Femur (tissue), 1 donor: ENCODE measurements at places on chromosomes 16 and 17.

DNA sequence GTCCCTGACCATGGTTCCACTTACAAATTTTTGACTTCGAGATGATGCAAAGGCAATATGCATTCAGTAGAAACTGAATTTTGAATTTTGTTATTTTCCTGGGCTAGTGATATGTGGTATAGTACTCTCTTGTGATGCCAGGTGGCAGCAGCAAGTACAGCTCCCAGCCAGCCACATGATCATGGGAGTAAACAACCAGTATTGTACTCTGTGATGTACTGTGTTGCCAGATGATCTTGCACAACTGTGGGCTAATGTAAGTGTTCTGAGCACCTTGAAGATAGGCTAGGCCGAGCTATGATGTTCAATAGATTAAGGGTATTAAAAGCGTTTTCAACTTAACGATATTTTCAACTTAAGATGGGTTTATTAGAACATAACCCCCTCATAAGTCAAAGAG is 250.8 kb downstream of the STX8 start:
- no peak for DNase-seq

DNA sequence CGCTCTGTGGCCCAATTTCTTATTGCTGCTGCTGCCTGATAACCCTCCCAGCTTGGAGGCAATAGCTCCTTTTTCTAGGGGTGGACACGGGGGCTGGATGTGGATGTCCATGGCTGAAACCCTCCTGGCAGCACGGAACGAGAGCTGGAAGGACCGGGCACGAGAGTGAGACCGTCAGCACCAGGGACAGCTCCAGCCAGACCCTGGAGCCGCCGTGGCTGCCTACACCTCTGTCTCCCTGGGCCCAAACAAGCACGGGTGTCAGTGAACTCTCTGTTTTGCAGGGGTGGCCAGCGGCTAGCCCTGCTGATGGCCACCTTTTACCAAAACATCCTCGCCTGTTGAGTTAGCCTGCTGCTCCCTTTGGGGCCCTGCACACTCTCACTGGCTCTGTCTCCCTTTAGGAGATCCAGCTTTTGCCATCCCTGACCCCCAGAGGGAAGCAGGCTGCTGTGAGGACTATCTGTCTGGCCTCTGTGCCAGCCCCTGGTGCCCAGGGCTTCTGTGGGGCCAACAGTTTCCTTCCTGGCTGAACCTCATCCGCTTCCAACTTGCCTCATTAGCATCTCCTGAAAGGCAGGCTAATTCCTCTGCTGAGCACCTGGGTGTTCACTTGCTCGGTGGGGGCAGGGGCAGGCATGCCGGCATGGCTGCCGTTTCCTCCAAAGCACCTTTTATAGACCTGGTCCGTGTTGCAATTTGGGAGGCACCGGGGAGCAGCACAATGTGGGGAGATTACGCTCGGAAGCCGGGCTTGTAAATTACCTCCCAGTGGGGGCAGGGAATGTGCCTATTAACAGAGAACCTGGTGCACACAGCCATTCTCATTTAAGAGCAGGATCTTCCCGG is 118.1 kb downstream of the ENGASE start:
- DNase-seq, result peak; percentile 67

DNA sequence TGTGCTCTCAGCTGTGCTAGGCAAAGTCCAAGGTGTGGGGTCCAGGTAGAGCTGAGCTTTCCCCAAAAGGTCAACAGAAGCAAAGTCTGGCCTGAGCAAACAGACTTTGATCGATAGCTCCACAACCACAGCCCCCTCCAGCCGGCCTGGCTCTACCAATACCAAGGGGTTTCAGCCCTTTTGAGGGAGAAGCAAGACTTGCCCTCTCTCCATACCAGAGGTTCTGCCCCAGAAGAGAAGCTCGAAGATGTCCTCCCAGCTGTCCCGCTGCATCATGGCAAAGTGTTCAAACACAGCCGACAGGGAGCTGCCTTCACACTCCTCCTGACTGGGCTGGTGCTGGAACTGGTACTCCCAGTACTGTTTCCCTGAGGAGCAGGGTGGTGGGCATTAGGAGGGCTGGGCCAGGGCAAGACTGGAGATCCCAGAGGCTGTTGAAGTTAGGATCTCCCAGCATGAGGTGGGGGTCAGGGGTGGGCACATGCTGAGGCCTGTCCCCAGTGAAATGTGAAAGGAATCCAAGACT is 1.7 kb downstream of the VTN start:
- no peak for DNase-seq

DNA sequence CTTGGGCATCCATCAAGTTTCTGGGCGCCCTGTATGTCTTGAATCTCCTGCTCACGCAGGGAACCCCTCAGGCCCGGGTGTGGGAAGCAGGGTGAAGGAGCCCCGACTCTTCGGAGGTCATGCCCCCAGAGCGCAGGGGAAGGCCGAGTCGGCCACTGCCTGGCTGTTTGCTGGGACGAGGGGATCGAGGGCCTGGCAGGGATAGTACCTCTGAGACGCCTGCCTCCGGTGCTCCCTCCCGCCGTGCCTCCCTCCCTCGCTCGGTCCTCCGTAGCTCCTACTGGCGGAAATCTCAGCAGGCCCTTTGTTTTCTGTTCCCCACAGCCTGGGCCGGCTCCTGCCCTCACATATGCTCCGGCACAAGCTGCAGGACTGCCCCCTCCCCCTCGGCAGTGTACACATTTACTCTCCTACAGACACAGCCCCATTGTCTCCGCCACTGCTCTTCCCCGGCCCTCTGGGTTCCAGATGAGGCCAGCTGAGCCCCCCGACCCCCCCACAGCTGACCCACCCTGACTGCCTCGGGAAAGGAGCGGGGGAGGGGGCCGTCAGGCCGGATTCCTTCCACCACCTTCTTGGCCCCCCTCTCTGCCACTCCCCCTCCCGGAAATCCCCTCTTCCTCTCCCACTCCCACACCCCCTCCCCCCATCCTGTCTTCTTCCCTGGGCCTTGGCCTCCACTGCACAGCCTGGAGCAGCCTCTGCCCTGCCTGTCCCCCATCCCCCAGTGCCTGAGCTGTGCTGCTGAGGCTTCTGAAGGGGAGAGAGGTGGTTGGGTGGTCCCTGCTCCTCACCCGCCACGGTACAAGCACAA is 1.4 kb downstream of the TRAF4 start:
- DNase-seq, result peak; percentile 82

DNA sequence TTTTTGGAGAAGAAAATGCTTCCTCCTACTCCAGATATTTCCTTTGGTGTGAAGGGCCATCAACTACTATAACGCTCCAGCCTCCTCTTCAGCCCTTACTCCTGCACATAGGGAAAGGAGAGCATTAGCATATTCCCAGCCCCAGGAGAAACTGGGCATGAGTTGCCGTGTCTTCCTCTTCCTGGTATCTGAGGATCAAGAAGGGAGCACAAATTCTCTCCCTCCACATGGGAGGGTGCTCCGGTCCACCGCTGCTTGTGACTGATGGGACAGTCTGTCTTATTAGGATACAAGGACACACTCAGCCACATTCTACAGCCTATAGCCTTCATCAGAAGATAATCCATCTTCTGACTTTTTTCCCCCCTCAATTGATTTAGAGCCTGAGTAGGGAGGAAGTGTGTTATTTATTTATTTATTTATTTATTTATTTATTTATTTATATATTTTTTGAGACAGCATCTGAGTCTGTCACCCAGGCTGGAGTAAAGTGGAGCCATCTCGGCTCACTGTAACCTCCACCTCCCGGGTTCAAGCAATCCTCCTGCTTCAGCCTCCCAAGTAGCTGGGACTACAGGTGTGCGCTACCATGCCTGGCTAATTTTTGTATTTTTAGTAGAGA is 16.6 kb upstream of the CYB5B start:
- DNase-seq, result no peak
